ENCODE measurements at places on chromosomes 4 and X.

DNA sequence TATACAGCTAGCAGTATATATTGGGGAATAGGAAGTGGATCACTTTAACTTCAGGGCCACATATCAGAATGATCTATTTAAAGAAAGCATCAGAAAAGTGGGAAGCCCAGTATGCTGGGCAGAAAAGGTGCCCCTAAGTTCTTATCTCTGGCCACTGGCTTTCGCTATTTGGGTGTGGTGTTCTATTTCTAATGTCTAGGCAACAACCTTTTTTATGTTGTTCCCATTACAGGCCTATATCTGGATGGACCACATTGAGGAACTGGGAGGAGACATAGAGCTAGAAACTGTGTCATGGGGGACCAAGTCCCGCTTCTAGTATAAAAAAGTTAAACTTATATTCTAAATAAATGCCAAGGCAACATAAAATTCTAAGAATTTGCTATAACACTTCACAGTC lies 935.6 kb downstream of the PDHA2 start:
- no peak for DNase-seq

- DNase-seq: no peak
Measured at GRCh38 chr4:41883988-41884734, 51.1 kb upstream of the TMEM33 start.

GRCh38 chr4:186096681-186097165 lies 7.8 kb upstream of the FAM149A start:
- DNase-seq: no peak

DNA sequence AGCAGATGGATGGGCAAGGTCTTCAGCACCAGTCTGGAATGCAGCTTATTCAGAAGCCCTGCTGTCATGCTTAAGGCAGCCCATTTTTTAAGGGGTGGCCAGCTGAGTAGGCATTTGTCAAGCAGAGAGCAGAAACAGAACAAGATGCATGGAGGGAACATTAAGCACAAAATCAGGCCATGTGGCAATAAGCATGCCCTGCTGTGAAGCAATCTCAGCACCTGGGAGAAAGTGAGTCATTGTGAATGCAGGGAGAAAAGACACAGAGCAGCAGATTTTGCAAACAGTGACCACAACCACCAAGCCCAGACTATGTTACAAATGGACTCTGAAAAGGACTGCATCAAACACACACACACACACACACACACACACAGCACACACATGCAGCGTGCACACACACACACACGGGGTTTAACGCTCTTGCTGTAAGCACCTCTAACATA lies 94.1 kb upstream of the GALNT7 start:
- no peak for DNase-seq

DNA sequence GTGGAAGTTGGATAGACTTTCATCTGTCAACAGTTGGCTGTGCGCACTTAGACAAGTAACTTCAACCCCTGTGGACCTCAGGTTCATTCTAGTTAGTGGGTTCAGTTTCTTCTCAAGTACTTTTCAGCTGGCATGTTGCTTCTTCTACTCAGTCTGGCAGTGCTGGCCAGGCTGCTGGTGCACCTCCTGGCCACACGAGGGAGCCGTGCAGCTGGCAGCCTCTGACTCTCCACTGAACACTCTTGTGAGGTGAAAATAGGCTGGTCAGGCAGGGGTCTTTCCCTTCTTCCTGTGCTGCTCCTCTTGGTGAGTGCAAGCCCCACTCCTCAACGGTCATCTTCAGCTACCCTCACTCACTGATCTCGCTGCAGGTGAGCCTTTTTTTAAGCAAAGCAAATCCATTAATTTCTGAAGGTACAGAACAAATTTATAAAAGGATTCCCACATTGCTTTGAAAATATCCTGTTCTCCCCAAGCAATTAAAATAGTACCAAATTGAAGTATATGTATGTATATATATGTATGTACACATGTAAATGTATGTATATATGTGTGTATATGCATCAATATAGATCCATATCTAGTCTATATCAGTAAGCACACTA lies 30.6 kb downstream of the LONRF3 start:
- DNase-seq: peak; percentile 22

DNA sequence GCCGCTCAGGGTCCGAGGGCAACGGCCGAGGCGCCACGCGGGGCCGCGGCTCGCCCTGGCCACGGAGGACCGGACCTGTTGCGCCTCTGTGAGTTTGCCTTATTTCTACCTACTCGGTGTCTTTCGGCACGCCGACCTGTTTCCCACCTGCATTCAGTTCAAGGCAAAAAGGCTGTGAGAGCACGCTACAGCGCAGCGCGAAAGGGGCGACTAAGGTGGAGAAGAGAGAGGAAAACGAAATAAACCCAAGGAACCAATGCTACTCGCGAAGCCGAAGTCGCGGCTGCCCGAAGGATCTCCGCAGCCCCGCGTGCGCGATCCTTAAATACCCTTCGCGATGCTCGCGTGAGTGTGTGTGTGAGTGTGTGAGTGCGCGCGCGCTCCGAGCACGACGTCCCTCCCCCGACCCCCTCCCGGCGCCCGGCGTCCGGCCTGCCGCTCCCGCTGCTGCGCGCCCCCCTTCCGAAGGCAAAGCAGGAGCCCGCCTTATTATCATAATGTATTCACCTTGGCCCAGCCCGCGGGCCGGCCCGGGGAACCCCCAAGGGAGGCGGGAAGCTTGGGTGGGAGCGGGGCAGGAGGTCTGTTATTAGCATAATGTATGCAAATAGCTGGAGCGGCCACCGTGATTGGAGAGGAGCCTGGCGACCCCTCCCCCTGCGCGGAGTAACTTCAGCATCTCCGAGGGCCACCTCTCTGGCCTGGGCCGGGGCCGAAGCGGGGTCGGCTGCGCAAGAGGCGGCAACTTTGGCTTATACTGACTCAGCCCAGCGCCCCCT lies at the start of gene COL25A1:
COL25A1 (minus strand) TSS at position 298 of the 779 bp plus-strand sequence.
- peak; percentile 15 for DNase-seq

- DNase-seq: no peak
Measured at GRCh38 chrX:68508799-68509198, 9.9 kb downstream of the YIPF6 start.

- no peak for DNase-seq
Measured at GRCh38 chr4:109125084-109125483, 177.4 kb downstream of the COL25A1 start.

DNA sequence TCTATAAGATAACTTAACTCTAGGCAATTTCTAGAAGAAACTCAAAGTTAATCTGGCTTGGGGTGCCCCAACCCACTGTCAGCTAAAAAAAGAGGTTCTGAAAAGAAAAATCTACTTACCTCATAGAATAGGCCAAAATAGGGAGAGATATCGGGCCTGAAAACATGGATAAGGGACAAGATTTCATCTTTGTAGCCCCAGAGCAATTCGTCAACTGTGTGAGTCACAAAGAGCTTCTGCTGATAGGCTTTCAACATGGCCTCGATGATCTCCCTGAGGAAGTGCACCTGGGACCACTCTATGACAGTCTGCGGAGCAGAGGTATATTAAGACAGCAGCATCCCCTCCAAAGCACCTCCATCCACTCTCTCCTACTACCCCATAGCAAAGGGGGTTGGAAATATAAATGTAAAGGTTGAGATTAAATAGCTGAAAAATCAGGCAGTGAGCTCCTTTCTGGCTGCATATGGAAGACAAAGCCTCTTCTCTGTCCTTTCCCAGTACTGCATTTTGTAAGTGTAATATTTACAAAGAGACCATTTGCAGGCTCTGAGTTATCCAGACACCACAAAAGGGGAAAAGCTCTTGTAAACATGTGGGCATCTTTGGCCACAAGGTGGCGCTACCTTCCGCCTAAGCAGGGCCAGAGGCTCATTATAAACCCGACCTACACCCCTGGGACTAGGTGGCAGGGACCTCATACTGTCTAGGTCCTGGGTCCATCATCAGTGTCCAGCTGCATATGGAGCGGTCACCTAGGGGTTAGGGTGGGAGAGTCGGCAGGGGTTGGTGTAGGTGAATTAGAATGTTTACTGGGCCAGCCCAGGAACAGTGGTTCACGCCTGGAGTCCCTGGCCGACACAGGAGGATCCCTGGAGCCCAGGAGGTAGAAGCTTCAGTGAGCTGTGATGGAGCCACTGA lies 31.5 kb upstream of the NUP54 start:
- peak; percentile 84 for DNase-seq

GRCh38 chrX:1336331-1336943 lies at the start of gene IL3RA:
IL3RA (plus strand) TSS chrX:1336785; CDS start chrX:1341766, 4,981 bp downstream.
- no peak for DNase-seq

DNA sequence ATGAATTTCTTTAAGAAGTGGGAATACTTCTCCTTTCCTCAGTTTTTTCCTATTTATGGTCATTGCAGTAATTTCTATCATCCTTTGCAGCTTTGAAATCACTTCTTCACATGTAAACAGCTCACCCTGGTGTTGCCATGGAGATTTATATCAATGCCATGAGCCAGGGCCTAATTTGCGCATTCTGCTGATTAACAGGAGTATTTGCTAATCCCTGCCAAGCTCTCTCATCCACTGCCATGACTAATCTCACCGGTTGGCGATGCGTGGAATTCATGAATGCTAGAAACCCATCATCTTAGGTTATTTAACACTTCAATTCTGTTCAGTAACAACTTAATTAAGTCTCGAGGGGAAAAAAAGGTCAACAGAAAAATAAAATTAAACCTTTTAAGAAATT lies 11.8 kb upstream of the FGF13 start:
- no peak for DNase-seq

DNA sequence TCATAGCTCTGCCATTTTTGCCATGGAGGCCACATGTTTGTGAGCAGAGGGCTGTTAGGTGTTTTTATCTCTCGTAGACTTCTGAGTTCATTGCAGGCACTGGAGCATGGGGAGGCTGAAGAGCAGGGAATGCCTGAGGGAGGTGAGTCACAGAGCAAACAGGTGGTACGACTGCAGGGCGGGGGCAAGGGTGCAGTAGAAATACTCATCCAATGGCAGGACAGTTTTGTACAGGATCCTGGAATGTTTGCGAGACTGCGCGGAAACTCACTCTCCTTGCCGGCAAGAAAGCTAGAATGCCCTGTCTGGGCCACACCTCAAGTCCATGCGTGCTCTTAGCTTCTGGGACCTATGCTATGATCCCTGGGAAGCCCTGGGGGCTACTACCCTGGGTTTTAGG lies 20.0 kb upstream of the VCX2 start:
- no peak for DNase-seq

- no peak for DNase-seq
Measured at GRCh38 chr4:123739806-123740205, 343.2 kb downstream of the SPRY1 start.

- DNase-seq: no peak
Measured at GRCh38 chr4:8255698-8256441, 13.7 kb upstream of the HTRA3 start.

DNA sequence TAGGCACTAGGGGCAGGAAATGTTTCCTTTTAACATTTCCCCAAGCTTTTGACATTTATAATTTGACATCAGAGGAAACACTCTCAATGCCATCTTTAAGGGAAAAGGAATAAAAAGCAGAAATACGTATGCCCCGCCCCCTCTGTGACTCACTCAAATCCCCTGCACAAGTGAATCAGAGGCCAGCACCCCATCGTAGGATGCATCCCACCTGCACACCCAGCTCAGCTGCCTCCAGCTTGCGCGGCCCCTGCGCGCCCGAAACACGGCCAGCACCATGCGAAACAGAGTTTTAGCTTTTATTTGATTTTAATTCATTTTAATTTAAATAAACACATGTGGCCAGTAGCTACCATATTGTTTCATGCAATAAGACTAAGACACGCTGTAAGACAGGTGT lies 29.5 kb downstream of the ABLIM2 start:
- no peak for DNase-seq

DNA sequence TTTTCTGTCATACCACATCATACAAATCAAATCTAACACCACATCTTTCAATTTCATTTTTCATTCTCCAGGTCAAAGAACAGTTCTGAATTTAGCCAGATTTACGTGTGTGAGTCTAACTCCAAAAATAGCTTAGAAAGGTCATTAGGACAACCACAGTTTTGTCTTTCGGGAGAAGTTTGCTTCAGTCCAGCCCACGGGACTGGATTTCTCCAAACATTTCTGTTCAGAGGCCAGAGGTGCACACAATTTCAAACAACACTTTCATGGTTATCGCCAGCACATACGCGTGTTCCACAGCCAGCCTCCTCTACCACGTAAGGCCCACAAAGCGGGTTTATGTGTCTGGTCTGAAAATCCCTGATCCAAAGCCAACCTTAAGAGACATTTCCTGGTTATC lies 65.9 kb downstream of the VEGFC start:
- no peak for DNase-seq

GRCh38 chr4:187065396-187065795 lies 341.7 kb upstream of the FAT1 start:
- no peak for DNase-seq

- DNase-seq: no peak
Measured at GRCh38 chr4:114964026-114964425, 149.4 kb downstream of the NDST4 start.

DNA sequence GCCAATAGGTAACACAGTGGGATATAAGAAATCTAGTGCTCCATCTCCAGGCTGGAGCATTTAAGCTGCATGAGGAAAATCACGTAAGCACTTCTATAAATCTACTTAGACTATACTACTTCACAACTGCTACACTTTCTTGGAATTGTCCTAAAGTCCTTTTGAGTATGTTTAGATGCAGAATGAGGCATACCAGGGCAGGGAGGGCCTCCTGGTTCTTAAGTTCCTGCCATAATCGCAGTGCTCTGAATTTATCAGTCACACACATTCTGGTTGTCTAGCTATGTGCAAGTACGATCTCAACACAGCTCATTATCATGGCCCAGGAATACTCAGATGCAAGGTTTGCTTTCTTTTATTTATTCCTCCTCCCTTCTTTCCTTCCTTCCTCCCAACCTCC lies 130.3 kb downstream of the GUCY2F start:
- no peak for DNase-seq

- no peak for DNase-seq
Measured at GRCh38 chr4:56086073-56086541, 137.4 kb downstream of the CEP135 start.

- no peak for DNase-seq
Measured at GRCh38 chr4:139142980-139143379, 34.0 kb downstream of the ELF2 start.

DNA sequence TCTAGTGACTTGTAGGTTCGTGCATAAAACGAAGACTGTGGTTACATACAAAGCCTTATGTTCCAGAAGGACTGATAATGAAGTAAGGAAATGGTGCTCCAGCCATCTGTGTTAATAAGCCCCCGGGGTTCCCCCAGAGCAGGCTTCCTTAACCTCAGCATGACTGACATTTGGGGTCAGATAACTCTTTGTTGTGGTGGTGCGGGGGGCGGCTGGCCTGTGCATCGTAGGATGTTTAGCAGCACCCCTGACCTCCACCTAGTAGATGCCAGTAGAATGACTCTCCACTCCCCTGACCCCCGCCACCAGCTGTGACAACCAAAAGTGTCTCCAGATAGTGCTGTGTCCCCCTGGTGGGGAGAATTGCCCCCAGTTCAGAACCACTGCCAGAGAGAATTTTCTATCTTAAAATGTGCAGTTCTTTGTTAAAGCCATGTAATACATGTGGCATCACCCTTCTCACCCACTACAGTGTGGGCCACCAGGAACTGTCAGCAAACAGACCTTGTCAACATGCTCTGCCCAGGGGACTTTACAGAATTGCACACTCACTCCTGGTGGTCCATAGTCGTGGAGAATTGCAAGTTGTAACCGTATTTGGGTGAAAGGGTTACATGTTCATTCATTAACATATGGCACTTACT lies 7.5 kb downstream of the SH3KBP1 start:
- no peak for DNase-seq

GRCh38 chr4:48499551-48500066 lies 9.6 kb downstream of the ZAR1 start:
- DNase-seq: no peak
